ENCODE measurements at places on chromosomes 3 and 15.

DNA sequence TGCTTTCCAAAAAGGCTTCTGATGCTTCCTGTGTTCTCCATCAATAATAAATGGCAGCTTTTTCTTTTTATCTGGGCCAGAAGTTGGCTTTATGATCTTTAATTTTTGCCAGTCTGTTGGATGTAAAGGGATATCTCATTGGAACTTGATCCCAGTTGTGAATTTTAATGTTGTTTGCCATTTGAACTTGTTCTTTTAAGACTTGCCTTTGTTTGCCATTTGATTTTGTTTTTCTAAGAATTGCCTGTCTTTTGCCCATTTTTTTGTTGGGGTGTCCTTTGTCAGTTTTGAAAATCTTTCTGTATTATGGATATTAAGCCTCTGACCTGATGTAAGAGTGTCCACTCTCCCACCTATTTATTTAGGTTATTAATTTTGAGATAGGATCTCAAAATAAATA lies 9.8 kb downstream of the FXR1 start:
- H3K27ac ChIP-seq: no peak overlapping the region
- no peak overlapping the region for H3K4me3 ChIP-seq
- no peaks in the 10 kb centered on the region for H3K36me3 ChIP-seq
- H3K27me3 ChIP-seq: no peaks in the 10 kb centered on the region

DNA sequence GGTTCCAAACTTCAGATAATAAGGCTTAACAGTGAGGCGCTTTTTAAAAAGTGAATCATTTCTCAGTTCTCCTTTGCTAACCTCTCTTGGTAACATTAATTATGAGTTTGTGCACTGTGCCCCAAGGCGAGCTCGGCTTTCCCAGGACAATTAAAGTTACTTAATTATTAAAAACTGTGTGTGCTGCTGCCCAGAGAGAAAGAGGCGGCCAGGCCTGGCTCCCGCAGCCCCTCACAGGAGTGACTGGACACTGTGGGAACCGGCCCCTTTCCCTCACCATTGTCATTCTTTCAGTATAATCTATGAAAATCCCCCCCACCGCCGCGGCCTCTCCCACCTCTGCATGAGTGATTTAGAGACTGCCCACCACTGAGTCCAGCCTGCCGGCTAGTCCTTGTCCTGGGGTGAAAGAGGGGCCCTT lies 43.1 kb upstream of the HES1 start:
- no peak overlapping the region for H3K27ac ChIP-seq
- H3K27me3 ChIP-seq: no peaks in the 10 kb centered on the region
- H3K36me3 ChIP-seq: no peaks in the 10 kb centered on the region
- no peak for DNase-seq
- H3K4me1 ChIP-seq: peaks cover 19% of the 10 kb centered on the region

DNA sequence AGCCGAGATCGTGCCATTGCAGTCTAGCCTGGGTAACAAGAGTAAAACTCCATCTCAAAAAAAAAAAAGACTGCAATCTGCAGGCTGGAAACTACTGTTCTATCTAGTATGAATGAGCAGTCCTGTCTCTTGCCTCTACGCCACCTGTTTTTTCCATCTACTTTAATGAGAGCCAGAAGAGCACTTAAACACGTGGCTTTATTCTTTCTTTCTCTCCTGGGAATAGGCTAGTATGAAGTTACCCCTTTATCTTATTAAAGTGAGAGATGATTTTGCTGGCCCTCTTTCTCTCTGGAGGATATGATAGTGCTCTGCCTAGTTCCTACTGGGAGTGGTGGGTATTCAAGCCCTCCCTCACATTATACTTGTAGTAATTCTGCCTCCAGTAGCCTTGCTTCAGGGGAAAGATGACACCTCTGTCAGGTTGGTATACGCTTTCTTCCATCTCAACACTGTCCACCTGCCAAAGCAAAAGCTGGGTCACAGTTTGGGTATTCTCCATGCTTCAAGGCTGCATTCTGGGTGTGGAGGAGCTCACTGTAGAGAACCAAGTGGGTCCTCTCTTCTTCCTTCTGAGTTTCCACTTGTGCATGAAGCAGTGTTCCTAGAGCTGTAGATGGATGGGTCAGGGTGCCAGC lies 17.8 kb downstream of the MAPKBP1 start:
- H3K4me3 ChIP-seq: no peak overlapping the region
- no peaks in the 10 kb centered on the region for H3K36me3 ChIP-seq
- H3K27ac ChIP-seq: peak overlapping the region; percentile 60
- H3K4me1 ChIP-seq: peaks cover 81% of the 10 kb centered on the region
- no peak for DNase-seq

- H3K36me3 ChIP-seq: no peaks in the 10 kb centered on the region
- DNase-seq: no peak
- H3K27ac ChIP-seq: no peak overlapping the region
- H3K4me1 ChIP-seq: no peaks in the 10 kb centered on the region
- no peaks in the 10 kb centered on the region for H3K27me3 ChIP-seq
Measured at GRCh38 chr3:61439122-61439458, 122.3 kb upstream of the PTPRG start.

DNA sequence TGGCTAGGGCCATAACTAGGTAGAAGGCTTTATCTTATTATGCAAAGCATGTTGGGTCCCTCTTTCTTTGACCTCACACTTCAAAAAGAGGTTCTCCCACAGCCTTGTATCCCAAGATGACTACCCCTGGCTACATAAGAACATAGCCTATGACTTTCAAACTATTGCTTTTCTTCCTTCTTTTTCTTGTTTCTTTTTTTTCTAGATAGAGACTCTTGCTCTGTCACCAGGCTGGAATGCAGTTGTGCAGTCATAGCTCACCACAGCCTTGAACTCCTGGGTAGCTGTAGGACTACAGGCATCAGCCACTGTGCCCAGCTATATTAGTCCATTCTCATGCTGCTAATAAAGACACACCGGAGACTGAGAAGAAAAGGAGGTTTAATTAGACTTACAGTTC lies 47.2 kb downstream of the DIPK2A start:
- no peak for DNase-seq
- H3K36me3 ChIP-seq: no peaks in the 10 kb centered on the region
- no peaks in the 10 kb centered on the region for H3K27me3 ChIP-seq

- no peak for DNase-seq
- H3K27me3 ChIP-seq: no peaks in the 10 kb centered on the region
- no peaks in the 10 kb centered on the region for H3K36me3 ChIP-seq
- peak overlapping the region; percentile 90 for H3K27ac ChIP-seq
- H3K4me3 ChIP-seq: peak overlapping the region; percentile 31
- H3K4me1 ChIP-seq: peaks cover 81% of the 10 kb centered on the region
Measured at GRCh38 chr3:188948281-188948996, 223.3 kb upstream of the TPRG1 start.

GRCh38 chr15:32781781-32782180 lies 64.0 kb downstream of the GREM1 start:
- DNase-seq: no peak
- H3K4me3 ChIP-seq: no peak overlapping the region
- H3K36me3 ChIP-seq: no peaks in the 10 kb centered on the region
- H3K27ac ChIP-seq: no peak overlapping the region

GRCh38 chr3:157058392-157059071 lies 101.4 kb downstream of the CCNL1 start:
- no peak for DNase-seq
- H3K4me1 ChIP-seq: no peaks in the 10 kb centered on the region
- H3K27ac ChIP-seq: no peak overlapping the region
- no peak overlapping the region for H3K4me3 ChIP-seq
- H3K27me3 ChIP-seq: no peaks in the 10 kb centered on the region

DNA sequence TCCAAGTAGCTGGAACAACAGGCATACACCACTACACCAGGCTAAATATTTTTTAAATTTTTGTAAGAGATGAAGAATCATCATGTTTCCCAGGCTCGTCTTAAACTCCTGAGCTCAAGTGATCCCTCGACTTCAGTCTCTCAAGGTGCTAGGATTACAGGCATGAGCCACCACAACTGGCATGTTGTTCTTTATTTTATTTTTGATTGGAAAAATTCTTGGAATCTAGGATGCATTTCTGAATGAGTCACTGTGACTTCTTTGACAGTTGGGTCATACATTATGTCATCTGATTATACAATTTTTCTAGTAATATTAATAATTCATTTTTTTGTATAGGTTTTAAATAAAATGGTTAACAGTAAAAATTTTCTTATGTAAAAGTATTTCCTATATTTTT lies 870.2 kb downstream of the SI start:
- H3K4me1 ChIP-seq: no peaks in the 10 kb centered on the region
- no peak for DNase-seq
- H3K36me3 ChIP-seq: no peaks in the 10 kb centered on the region
- H3K4me3 ChIP-seq: no peak overlapping the region

DNA sequence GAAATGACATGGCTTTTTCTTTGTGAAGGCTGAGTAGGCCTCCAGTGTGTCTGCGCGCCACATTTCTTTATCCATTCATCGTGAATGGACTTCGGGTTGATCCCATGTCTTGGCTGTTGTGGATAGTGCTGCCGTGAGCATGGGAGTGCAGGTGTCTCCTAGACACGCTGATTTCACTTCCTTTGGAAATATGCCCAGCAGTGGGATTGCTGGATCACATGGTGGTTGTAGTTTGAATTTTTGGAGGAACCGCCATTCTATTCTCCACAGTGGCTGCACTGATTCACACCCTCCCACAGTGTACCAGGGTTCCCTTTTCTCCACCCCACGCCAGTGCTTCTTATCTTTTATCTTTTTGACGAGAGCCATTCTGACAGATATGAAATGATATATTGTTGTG lies 171.7 kb downstream of the NSMCE3 start:
- no peaks in the 10 kb centered on the region for H3K27me3 ChIP-seq
- no peaks in the 10 kb centered on the region for H3K36me3 ChIP-seq
- no peak overlapping the region for H3K4me3 ChIP-seq
- no peak for DNase-seq
- H3K4me1 ChIP-seq: no peaks in the 10 kb centered on the region
- no peak overlapping the region for H3K27ac ChIP-seq

GRCh38 chr3:168470380-168470779 lies 374.7 kb upstream of the GOLIM4 start:
- H3K27me3 ChIP-seq: no peaks in the 10 kb centered on the region
- H3K4me1 ChIP-seq: no peaks in the 10 kb centered on the region
- H3K36me3 ChIP-seq: no peaks in the 10 kb centered on the region
- H3K4me3 ChIP-seq: no peak overlapping the region

DNA sequence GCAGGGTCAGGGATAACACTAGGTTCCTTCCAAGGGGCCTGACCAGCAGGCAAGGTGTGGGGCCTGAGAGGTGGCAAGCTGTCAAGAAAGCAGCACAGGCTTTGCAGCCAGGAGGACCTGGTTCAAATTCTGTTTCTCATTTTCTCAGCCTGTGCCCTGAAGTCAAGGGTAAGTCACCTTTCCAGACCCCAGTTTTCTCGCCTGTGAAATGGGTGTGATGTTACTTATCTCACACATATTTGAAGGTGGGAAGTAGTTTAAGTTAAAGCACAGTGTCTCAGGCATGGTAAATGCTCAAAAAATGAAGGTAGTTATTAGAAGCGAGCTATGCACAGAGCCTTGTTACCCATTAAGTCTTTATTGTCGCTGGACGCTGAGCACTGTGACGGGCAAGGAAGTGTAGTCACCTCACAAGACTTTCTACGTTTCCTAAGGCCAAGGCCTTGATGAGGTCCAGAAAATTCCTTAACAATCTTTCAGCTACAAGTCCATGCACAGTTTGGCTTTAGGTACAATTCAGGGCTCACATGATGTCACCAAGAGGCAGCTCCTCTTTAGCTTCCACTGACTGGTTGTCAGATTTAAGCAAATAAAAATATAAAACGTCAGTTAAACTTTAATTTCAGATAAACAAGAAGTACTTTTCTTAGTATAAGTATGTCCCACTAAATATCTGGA lies 522.6 kb upstream of the PROK2 start:
- no peaks in the 10 kb centered on the region for H3K36me3 ChIP-seq
- no peak overlapping the region for H3K27ac ChIP-seq
- peaks cover 17% of the 10 kb centered on the region for H3K4me1 ChIP-seq
- H3K27me3 ChIP-seq: no peaks in the 10 kb centered on the region
- DNase-seq: no peak

GRCh38 chr3:4834403-4834866 lies 144.8 kb upstream of the BHLHE40 start:
- H3K27me3 ChIP-seq: no peaks in the 10 kb centered on the region
- H3K4me1 ChIP-seq: peaks cover 26% of the 10 kb centered on the region
- no peak overlapping the region for H3K4me3 ChIP-seq
- H3K27ac ChIP-seq: no peak overlapping the region

DNA sequence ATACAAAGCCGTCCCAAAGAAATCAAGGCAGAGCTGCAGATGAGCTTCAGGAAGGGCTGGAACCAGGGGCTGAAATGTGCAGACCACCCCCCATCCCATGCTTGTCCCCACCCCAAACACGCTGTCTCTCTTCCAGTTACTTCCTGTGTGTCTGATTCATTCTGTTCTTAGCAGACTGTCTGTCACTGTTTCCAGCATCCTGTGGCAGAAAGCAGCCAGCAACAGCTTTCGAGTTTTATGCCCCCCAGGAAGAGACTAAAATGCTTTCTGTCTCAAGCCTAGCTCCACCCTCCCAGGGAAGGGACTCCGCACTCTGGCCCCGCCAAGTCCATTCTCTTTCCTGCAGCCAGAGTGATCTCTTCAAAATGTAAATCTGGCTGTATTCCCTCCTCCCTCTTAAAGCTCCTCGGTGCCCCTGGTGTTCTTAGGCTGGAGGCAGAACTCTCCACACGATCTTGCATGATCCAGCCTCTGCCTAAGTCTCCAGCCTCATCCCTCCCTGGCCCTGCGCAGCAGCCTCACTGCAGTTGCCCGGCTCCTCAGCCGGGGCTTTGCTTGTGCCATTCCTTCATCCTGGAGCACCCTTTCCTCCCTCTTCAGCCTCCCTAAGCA lies 41.5 kb downstream of the HRH1 start:
- H3K4me1 ChIP-seq: peaks cover 60% of the 10 kb centered on the region
- H3K4me3 ChIP-seq: peak overlapping the region; percentile 20
- H3K27me3 ChIP-seq: no peaks in the 10 kb centered on the region
- H3K27ac ChIP-seq: peak overlapping the region; percentile 52
- DNase-seq: no peak

GRCh38 chr3:15823092-15823491 lies 25.3 kb upstream of the ANKRD28 start:
- no peak overlapping the region for H3K27ac ChIP-seq
- no peaks in the 10 kb centered on the region for H3K27me3 ChIP-seq
- H3K36me3 ChIP-seq: no peaks in the 10 kb centered on the region
- peaks cover 17% of the 10 kb centered on the region for H3K4me1 ChIP-seq

- no peak overlapping the region for H3K4me3 ChIP-seq
- peaks cover 14% of the 10 kb centered on the region for H3K4me1 ChIP-seq
- H3K36me3 ChIP-seq: no peaks in the 10 kb centered on the region
- no peak overlapping the region for H3K27ac ChIP-seq
- no peak for DNase-seq
- H3K27me3 ChIP-seq: no peaks in the 10 kb centered on the region
Measured at GRCh38 chr3:194087995-194088855, 47.7 kb upstream of the HES1 start.

- H3K4me3 ChIP-seq: no peak overlapping the region
- peaks cover 11% of the 10 kb centered on the region for H3K36me3 ChIP-seq
- peaks cover 55% of the 10 kb centered on the region for H3K4me1 ChIP-seq
- DNase-seq: no peak
- H3K27me3 ChIP-seq: no peaks in the 10 kb centered on the region
Measured at GRCh38 chr15:67177752-67178151, 76.7 kb downstream of the AAGAB start.

DNA sequence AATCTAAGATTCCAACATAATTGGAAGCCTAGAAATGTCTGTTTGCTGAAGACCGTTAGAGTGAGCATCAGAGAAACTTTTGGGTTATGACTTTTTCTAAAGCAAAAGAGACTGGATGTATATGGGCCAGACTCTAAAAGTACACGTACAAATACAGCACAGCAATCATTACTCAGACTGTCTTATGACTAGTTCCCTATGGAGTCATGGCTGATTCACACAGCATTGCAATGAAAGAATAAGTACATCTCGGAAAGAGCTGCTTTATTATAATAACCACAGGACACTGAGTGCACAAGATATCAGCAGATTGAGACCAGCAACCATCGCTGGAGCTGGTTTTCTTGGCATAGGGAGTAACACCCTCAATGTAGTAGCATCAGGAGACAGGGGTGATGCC lies 618.6 kb downstream of the NLGN1 start:
- H3K27ac ChIP-seq: no peak overlapping the region
- H3K4me3 ChIP-seq: no peak overlapping the region
- H3K36me3 ChIP-seq: no peaks in the 10 kb centered on the region
- H3K27me3 ChIP-seq: no peaks in the 10 kb centered on the region
- DNase-seq: no peak
- H3K4me1 ChIP-seq: no peaks in the 10 kb centered on the region
